Sigmoid colon (tissue), 7 donors: ENCODE measurements at places on chromosomes 3 and 15. TPM values are rescaled to one million over a fixed set of nuclear protein-coding genes. Genes with fewer than 3 reads are reported as not detected.
A peak's percentile ranks its signal among the peaks of the same experiment; 100 is the strongest.

DNA sequence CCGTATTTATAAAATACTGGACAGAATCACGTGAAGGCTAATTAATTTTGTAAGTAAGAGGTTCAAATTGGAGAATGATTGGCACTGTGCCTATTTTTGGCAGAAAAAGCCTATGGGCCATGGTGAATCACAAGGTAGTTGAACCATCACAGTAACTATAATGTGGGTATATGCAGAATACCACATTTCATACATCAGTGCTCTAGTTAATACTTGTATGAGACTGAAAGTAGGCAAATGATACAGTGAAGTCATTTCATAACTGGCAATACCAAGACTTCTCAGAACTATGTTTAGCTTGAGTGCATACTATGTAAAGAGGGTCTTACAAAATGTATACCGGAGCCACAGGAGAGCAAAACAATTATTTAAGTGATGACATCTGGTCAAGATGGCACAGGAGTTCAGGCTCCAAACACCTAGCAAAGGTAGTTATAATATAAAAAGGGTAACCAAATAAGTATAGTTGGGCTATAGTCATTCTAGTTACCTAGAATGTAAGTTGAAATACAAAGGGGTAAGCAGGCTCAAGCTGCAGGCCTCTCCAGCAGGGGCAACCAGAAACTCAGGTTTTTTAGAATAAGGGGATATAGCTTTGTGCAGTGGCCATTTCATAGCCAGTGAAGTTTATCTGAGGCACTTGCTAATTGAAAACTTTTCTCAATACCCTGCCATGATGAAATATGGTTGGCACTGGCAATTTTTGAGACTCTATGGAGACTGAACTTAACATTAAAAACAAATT lies 19.1 kb downstream of the GPR160 start:
- H3K36me3 ChIP-seq: no peaks in the 10 kb centered on the region
- H3K4me3 ChIP-seq: no peak overlapping the region
- no peak overlapping the region for H3K27ac ChIP-seq
- no peak for DNase-seq

- no peaks in the 10 kb centered on the region for H3K27me3 ChIP-seq
- H3K4me3 ChIP-seq: no peak overlapping the region
- no peak for DNase-seq
- no peaks in the 10 kb centered on the region for H3K36me3 ChIP-seq
- H3K4me1 ChIP-seq: peaks cover 5% of the 10 kb centered on the region
Measured at GRCh38 chr3:45104715-45105711, 41.2 kb downstream of the CDCP1 start.

DNA sequence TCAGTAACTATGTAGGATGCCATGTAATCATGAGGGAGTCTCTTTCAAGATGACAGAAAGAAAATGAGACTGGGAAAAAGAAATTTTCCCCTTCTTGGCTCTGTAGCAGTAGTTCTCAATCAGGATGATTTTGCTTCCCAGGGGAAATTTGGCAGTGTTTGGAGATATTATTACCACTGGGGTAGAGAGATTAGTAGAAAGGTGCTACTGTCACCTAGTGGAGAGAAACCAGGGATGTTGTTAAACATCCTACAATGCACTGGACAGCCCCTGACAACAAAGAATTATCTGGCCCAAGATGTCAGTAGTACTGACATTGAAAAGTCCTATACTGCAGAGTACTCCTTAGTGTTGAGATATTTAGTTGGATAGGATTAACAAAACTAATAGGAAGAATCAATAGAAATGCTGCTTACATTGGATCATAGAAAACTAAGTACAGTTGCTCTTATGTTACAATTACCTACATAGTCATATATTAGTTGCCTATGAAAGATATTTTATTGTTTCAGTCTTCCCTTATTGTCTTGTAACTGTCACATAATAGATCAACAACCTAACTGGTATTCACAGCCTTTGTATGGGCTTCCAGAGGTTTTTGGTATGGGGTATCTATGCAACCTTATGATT lies 433.3 kb downstream of the RAP2B start:
- no peaks in the 10 kb centered on the region for H3K27me3 ChIP-seq
- no peak overlapping the region for H3K4me3 ChIP-seq
- H3K36me3 ChIP-seq: no peaks in the 10 kb centered on the region

- no peak overlapping the region for H3K27ac ChIP-seq
- H3K27me3 ChIP-seq: no peaks in the 10 kb centered on the region
- H3K4me3 ChIP-seq: no peak overlapping the region
- no peak for DNase-seq
- no peaks in the 10 kb centered on the region for H3K4me1 ChIP-seq
Measured at GRCh38 chr3:48851407-48851806, 3.7 kb upstream of the PRKAR2A start.

- DNase-seq: no peak
- no peak overlapping the region for H3K27ac ChIP-seq
Measured at GRCh38 chr3:167785790-167786189, 50.3 kb downstream of the SERPINI1 start.

GRCh38 chr3:149901770-149902169 lies 68.9 kb downstream of the PFN2 start:
- no peak overlapping the region for H3K27ac ChIP-seq
- DNase-seq: no peak
- no peak overlapping the region for H3K4me3 ChIP-seq
- H3K27me3 ChIP-seq: no peaks in the 10 kb centered on the region

DNA sequence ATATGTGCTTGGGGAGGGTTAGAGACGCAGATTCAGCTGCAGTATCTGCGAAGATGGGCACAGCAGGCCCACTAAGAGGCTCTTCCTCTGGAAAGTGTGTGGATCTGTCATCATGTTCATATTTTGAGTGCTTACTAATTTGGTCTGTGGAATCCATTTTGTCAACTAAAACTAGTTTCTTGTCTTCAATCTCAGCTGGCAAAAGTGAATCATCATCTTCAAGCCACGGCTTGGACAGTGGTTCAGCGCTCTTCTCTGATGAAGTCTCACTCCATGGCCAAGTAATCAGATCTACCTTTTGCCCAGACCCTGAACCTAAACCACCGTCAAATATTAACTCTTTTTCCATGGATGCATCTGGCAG lies 76.2 kb downstream of the IMPG2 start:
- no peaks in the 10 kb centered on the region for H3K4me1 ChIP-seq
- no peaks in the 10 kb centered on the region for H3K27me3 ChIP-seq
- H3K36me3 ChIP-seq: no peaks in the 10 kb centered on the region
- no peak for DNase-seq

GRCh38 chr3:57910990-57911389 lies 97.2 kb upstream of the FLNB start:
- peak overlapping the region; percentile 66 for H3K27ac ChIP-seq
- no peaks in the 10 kb centered on the region for H3K27me3 ChIP-seq
- H3K36me3 ChIP-seq: peaks cover 28% of the 10 kb centered on the region
- DNase-seq: no peak

- H3K27ac ChIP-seq: no peak overlapping the region
- no peaks in the 10 kb centered on the region for H3K27me3 ChIP-seq
- no peak overlapping the region for H3K4me3 ChIP-seq
- H3K4me1 ChIP-seq: no peaks in the 10 kb centered on the region
- H3K36me3 ChIP-seq: no peaks in the 10 kb centered on the region
Measured at GRCh38 chr3:135869439-135870105, 96.0 kb upstream of the PPP2R3A start.

DNA sequence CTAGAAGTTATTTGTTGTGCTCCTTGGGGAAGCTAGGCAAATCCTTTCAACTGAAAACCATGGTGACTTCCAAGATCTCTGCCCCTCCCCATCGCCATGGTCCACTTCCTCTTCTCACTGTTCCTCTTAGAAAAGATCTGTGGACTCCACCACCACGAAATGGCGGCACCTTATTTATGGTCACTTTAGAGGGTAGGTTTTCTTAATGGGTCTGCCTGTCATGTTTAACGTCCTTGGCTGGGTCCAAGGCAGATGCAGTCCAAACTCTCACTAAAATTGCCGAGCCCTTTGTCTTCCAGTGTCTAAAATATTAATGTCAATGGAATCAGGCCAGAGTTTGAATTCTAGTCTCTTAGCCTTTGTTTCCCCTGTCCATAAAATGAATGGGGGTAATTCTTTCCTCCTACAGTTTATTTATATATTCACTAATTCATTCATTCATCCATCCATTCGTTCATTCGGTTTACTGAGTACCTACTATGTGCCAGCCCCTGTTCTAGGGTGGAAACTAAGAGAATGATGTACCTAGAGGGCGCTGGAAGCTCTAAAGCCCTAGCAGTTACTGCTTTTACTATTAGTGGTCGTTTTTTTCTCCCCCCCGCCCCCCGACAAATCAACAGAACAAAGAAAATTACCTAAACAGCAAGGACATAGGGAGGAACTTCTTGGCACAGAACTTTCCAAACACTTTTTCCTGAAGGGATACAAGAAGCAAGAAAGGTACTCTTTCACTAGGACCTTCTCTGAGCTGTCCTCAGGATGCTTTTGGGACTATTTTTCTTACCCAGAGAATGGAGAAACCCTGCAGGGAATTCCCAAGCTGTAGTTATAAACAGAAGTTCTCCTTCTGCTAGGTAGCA lies 657 bp downstream of the PATL2 start:
- DNase-seq: peak; percentile 70
- H3K36me3 ChIP-seq: peaks cover 4% of the 10 kb centered on the region
- H3K27ac ChIP-seq: peak overlapping the region; percentile 99
- no peaks in the 10 kb centered on the region for H3K27me3 ChIP-seq
- H3K4me1 ChIP-seq: no peaks in the 10 kb centered on the region
- H3K4me3 ChIP-seq: peak overlapping the region; percentile 89

GRCh38 chr15:48705381-48705780 lies 59.9 kb upstream of the FBN1 start:
- H3K27me3 ChIP-seq: no peaks in the 10 kb centered on the region
- no peak overlapping the region for H3K4me3 ChIP-seq
- H3K27ac ChIP-seq: no peak overlapping the region
- no peaks in the 10 kb centered on the region for H3K36me3 ChIP-seq
- no peaks in the 10 kb centered on the region for H3K4me1 ChIP-seq

GRCh38 chr3:42438758-42439157 lies 28.3 kb upstream of the LYZL4 start:
- H3K27me3 ChIP-seq: no peaks in the 10 kb centered on the region
- no peak overlapping the region for H3K27ac ChIP-seq
- H3K36me3 ChIP-seq: no peaks in the 10 kb centered on the region
- H3K4me1 ChIP-seq: no peaks in the 10 kb centered on the region

GRCh38 chr3:97860364-97860763 lies 38.6 kb downstream of the CRYBG3 start:
- peaks cover 17% of the 10 kb centered on the region for H3K4me1 ChIP-seq
- H3K36me3 ChIP-seq: no peaks in the 10 kb centered on the region
- no peaks in the 10 kb centered on the region for H3K27me3 ChIP-seq
- H3K27ac ChIP-seq: no peak overlapping the region
- DNase-seq: no peak
- H3K4me3 ChIP-seq: no peak overlapping the region

GRCh38 chr15:80562846-80563245 lies 132.3 kb upstream of the ABHD17C start:
- peaks cover 7% of the 10 kb centered on the region for H3K36me3 ChIP-seq
- H3K27me3 ChIP-seq: no peaks in the 10 kb centered on the region
- H3K4me3 ChIP-seq: no peak overlapping the region
- no peak for DNase-seq
- H3K27ac ChIP-seq: no peak overlapping the region
- H3K4me1 ChIP-seq: peaks cover 1% of the 10 kb centered on the region

- DNase-seq: no peak
- H3K27me3 ChIP-seq: no peaks in the 10 kb centered on the region
- H3K4me3 ChIP-seq: no peak overlapping the region
- H3K27ac ChIP-seq: no peak overlapping the region
- H3K36me3 ChIP-seq: no peaks in the 10 kb centered on the region
- no peaks in the 10 kb centered on the region for H3K4me1 ChIP-seq
Measured at GRCh38 chr3:42764115-42764514, 8.9 kb downstream of the CCDC13 start.

DNA sequence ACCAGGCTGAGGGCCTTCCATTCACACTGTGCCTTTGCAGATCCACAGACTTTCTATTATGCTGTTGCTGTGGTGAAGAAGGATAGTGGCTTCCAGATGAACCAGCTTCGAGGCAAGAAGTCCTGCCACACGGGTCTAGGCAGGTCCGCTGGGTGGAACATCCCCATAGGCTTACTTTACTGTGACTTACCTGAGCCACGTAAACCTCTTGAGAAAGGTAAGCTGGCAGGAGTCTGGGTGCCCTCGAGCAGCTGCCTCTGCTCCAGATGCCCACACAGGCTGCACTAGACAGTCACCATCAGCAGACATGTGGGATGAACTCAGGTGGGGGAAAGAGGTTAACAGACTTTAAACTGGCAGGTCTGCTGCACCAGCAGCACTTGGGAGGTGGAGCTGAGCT lies 8.3 kb downstream of the TF start:
- H3K36me3 ChIP-seq: no peaks in the 10 kb centered on the region
- DNase-seq: no peak
- no peaks in the 10 kb centered on the region for H3K27me3 ChIP-seq
- H3K4me3 ChIP-seq: no peak overlapping the region

GRCh38 chr3:193396451-193397244 lies 18.1 kb upstream of the ATP13A5 start:
- no peaks in the 10 kb centered on the region for H3K4me1 ChIP-seq
- no peak overlapping the region for H3K4me3 ChIP-seq
- H3K27ac ChIP-seq: no peak overlapping the region
- DNase-seq: no peak
- H3K36me3 ChIP-seq: no peaks in the 10 kb centered on the region

GRCh38 chr3:69178838-69179739 lies 56.7 kb upstream of the LMOD3 start:
- no peak overlapping the region for H3K4me3 ChIP-seq
- H3K4me1 ChIP-seq: no peaks in the 10 kb centered on the region
- no peak for DNase-seq
- no peaks in the 10 kb centered on the region for H3K27me3 ChIP-seq

DNA sequence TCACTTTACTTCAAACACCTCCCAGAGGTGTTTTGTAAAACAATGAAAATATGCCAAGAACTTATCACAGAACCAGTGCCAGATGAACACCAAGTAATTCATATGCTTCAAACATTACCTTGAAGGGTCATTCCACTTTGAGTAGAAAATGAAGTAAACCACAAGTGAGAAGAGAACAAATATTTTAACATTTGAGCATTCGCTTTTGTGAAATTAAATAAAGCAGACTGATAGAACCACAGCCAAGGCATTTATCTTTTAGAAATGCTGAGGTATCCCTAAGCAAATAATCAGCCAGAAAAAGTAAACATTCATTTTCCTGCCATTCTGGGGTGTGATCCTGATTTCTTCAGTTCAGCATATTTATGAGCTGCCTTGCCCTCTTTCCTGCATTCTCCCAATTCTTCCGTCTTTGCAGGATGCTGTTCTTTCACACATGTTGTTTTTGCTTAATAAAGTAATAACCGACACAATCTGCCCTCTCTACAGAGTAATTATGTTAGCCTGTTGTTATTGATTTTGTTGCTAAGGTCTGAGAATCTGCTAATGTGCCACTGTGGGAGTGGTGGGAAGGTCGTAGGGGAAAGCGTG lies 235.6 kb upstream of the TGFBR2 start:
- H3K4me1 ChIP-seq: peaks cover 15% of the 10 kb centered on the region
- H3K27me3 ChIP-seq: no peaks in the 10 kb centered on the region
- H3K27ac ChIP-seq: no peak overlapping the region
- no peaks in the 10 kb centered on the region for H3K36me3 ChIP-seq
- no peak overlapping the region for H3K4me3 ChIP-seq

PLSCR2 gene
- not detected for total RNA-seq

CFAP91 gene
- 10.8 TPM for total RNA-seq

IDH3A gene
- 74.9 TPM for total RNA-seq

COL8A1 gene
- 15.3 TPM for total RNA-seq

TPM1 gene
- total RNA-seq: 3,867 TPM

C3orf70 gene
- 37.5 TPM for total RNA-seq

HRG gene
- not detected for total RNA-seq

EPHB1 gene
- 2.5 TPM for total RNA-seq

SLC22A14 gene
- not detected for total RNA-seq

RCCD1 gene
- 6.8 TPM for total RNA-seq

GASK1A gene
- 18.9 TPM for total RNA-seq

C3orf20 gene
- total RNA-seq: not detected

GOLGB1 gene
- 56.5 TPM for total RNA-seq

SST gene
- 3.0 TPM for total RNA-seq

CLASP2 gene
- total RNA-seq: 122 TPM
